ENCODE measurements at places on chromosomes 1 and 21. TPM values are rescaled to one million over a fixed set of nuclear protein-coding genes. Genes with fewer than 3 reads are reported as not detected.

DNA sequence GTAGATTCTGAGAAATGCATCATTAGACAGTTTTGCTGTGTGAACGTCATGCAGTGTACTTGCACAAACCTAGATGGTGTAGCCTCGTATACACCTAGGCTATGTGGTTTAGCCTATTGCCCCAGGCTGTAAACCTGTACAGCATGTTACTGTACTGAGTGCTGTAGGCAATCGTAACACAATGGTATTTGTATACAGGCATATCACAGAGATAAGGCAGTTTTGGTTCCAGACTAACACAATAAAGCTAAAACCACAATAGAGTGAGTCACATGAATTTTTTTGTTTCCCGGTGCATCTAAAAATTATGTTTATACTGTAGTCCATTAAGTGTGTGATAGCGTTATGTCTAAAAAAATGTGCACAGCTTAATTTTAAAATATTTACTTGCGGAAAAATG is 6.9 kb downstream of the IL10RB start:
- no peak for DNase-seq

The EIF3I gene
- total RNA-seq: 280 TPM

GRCh38 chr1:44423591-44424537 is 18.8 kb downstream of the RNF220 start:
- DNase-seq: peak; percentile 16

The TNFRSF4 gene
- 0.43 TPM for total RNA-seq

The BARHL2 gene
- not detected for total RNA-seq

DNA sequence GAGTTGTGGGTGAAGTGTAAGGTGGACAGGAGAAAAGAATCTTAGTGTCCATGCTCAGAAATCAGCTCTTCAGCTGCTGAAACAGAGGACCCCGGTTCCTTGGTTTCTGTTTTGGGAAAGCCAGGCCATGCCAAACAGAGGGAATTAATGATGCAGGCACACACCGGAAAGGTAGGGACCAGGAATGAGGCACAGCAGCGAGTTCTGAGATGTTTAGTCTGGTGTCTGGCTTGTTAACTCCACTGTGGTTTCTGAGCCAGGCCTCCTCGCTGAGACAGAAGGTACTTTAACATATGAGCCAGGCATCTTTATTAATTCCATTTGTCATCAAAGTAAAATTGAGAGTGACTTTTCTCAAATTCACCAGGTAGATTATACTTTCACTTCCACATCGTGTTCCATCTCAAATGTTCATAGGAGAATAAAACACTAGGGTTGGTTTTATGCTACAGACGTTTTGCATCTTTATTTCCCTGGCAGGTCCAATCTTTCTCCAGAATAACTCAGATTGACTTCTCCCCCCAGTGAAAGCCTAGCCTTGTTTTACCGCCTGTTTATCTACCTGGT is 23.5 kb downstream of the LRRC8D start:
- peak; percentile 70 for DNase-seq

DNA sequence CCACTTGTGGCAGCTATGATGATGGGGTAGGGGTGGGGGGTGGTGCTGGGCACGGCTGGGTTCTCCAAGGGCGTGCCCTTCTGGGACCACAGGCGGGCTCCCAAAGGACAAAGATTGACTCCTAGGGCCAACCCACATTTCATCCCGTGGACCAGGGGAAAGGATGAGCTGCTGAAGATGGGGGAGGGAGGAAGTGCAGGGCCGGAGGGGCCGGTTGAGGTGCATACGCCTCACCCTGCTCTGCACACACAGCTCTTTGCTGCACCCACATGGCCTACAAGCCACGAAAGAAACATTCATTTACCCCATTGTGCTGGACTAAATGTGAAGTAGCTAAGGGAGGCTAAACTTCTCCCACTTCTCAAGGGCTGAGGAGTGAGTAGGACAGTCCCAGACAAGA is 34.2 kb upstream of the GNPAT start:
- peak; percentile 5 for DNase-seq

GRCh38 chr1:165861911-165862310 is 34.5 kb downstream of the UCK2 start:
- DNase-seq: no peak

- DNase-seq: no peak
Observed at GRCh38 chr1:12178511-12178910, 11.7 kb downstream of the TNFRSF1B start.

GRCh38 chr1:206704226-206704625 is 19.5 kb downstream of the MAPKAPK2 start:
- no peak for DNase-seq

DNA sequence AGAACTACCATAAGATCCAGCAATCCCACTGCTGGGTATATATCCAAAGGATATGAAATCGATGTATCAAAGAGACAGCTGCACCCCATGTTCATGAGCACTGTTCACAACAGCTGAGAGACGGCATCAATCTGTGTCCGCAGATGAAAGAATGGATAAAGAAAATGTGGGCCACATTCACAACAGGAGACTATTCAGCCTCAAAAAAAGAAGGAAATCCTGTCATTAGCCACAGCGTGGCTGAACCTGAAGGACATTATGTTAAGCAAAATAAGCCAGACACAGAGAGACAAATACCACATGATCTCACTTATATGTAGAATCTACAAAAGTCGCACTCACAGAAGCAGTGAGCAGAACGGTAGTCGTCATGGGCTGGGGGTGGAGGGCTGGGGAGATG is 99.2 kb upstream of the IFFO2 start:
- no peak for DNase-seq

The EPHA8 gene
- not detected for total RNA-seq

DNA sequence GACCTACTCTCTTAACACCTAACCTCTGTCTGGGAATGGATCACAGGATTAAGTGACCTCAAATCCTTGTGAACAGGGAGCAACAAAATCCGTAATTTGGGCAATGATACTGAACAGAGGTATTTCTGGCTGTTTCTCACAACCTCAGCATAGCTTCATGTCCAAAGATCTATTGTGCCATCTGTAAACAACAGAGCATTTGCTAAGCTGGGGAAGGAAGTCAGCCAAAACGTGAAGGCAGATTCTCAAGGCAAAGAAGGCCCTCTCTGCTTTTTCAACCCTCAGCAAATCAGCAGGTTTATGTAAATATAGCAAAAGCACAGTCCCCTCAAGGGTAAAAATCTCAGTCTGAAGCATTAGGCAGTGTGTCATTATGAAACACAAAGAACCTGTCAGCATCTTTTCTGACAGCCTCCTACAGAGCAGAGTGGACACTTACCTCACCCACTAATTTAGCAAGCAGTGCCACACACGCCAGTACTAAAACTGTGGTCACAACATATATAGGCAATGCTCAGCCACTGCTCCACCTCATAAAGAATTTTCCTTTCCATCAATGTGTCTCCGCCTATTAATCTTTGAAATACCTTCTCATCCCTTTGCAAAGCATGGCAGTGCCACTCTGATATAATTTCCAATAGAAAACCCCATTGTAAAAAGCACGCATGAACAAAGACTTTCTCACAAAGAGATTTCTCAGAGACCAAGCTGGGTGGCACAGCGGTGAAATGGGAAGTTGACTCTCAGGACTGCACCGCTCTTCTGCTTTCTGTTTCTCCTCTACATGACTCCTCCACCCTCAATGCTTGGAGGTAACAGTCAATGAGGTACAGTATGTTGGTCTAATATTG is 188.0 kb downstream of the RERE start:
- DNase-seq: peak; percentile 97

DNA sequence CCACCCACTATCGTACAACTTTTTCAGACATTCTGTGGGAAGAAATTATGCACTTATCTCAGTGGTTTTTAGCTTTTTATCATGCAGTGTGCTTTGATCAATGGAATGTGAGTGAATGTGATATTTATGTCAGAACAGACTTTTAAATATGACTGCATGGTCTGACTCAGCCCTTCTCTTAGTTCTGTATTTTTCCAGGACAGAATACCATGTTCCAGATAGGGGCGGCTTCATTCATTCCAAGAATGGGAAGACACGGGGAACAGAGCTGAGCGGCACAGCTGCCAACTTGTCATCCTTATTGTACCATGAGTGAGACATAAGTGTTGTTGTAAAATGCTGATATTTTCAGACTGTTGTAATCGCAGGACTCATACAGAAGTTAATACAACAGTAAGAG is 214.6 kb upstream of the NCAM2 start:
- DNase-seq: no peak

The C8B gene
- not detected for total RNA-seq

DNA sequence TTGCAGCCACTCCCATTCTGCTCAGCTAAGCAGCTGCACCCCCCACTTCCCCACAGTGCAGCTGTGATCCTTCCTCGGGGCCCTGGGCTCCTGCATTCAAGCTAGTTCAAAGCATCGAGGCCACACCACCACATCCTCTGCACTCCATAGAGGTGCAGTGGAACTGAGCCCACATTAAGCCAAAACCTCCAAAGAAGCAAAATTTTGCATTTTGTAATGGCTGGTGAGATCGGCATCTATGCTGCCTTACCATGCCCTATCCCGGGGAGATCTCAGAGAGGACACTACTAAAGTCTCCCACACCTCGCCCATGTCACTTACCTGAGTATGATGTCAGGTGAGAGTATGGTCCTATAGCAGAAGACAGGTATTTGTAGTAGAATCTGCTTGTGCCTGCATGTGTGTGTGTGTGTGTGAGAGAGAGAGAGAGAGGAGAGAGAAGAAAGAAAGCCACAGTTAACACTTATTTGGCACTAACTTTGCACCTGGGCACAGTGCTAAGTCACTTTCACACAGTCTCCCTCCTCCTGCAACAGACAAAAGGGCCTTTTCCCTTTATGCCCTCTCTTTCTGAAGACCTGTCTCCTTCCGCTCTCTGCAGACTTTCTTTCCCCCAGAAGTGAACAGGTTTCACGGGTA is 89.8 kb downstream of the KIF14 start:
- DNase-seq: no peak

DNA sequence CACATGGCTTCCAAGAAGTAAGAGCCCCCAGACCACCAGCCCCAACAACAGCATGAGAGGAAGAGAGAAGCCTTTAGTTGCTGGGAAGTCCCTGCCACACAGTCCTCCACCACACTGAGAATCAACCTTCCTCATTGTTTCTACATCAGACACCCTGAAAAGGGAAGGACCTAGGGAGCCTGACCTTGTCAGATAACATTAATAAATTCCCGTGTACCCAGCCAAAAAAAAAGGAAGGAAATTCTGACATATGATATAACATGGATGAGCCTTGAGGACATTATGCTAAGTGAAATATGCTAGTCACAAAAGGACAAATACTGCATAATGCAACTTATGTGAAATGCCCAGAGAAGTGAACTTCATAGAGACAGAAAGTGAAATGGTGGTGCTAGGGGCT is 65.6 kb upstream of the ARHGAP29 start:
- DNase-seq: no peak

The CDC42 gene
- total RNA-seq: 598 TPM

DNA sequence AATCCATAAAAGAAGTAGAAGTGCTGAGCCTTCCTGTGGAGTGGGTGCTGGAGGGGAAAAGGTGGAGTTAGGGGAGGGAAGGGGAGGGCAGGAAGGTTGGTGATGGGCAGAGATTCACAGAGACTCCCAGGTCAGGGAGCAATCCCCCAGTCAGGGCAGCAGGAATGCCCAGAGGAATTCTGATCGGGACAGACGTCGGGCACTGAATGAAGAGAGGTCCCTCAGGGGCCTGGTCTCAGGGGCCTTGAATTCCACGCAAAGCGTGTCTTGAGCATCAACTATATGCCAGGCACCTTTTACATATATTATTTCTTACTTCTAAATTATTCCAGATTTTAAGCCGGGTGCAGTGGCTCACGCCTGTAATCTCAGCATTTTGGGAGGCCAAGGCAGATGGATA is 7.2 kb upstream of the PADI1 start:
- DNase-seq: no peak

- DNase-seq: peak; percentile 92
Observed at GRCh38 chr1:85274969-85275453, 1.4 kb downstream of the BCL10 start.

DNA sequence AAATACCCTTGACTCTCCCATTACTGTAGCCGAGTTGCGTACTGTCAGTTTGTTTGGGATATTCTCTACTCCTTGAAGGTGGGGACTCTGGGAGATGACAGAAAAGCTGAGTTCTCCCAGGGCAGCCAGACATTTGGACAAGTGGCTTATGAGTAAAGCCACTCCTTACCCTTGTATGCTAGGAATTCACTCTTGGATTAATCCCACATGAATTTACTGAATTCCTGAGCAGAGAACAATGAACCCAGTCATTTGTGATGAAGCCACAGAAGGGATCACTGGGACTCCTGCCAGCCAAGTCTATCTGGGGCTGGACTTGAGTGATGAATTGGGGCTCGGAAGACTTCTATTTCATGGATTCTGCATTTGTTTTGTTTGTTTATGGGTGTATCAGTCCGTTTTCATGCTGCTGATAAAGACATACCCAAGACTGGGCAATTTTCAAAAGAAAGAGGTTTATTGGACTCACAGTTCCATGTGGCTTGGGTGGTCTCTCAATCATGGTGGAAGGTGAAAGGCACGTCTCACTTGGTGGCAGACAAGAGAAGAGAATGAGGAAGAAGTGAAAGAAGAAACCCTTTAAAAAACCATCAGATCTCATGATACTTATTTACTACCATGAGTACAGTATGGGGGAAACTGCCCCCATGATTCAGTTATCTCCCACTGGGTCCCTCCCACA is 25.1 kb downstream of the C1orf116 start:
- DNase-seq: peak; percentile 14

- DNase-seq: no peak
Observed at GRCh38 chr1:156858555-156858956, 361 bp downstream of the INSRR start.

DNA sequence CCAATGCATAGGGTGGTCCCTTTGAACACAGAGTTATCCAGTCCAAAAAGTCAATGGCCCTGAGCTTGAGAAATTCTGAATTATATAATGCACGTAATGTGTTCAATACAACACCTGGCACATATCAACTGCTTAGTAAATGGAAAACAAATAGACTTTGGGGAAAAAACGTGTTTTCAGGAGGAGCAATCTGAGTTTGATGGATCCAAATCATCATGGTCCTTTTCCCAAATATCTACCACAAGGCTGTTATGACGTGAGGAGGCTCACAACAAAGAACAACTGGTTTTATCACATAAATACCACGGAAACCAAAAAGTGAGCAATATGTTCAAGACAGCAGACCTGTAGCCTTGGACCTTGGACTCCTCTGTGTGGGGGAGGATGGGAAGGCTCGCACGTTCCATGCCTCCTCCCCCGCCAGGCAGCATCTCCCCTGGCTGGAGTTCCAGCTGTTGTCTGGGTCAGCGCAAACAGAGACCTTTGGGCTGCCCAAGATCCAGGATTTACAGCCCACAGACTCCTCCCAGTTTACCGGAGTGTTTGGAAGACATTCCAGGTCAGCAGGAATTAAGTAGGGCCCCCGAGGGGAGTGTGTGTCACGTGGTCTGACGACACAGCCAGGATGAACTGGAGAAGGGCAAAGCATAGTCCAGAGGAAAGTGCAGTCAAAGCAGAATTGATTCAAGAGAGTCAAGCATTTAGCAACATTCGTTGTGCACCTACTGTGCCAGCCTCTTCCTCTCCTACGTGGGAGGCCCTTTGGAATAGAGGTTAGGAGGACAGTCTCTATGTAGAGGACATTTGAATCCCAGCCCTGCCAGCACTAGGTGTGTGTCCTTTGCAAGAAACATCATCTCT is 32.2 kb upstream of the MED18 start:
- DNase-seq: peak; percentile 88

- DNase-seq: peak; percentile 14
Observed at GRCh38 chr1:94549706-94550105, 8.1 kb upstream of the F3 start.
